ENCODE measurements at places on chromosomes 1 and 21.

DNA sequence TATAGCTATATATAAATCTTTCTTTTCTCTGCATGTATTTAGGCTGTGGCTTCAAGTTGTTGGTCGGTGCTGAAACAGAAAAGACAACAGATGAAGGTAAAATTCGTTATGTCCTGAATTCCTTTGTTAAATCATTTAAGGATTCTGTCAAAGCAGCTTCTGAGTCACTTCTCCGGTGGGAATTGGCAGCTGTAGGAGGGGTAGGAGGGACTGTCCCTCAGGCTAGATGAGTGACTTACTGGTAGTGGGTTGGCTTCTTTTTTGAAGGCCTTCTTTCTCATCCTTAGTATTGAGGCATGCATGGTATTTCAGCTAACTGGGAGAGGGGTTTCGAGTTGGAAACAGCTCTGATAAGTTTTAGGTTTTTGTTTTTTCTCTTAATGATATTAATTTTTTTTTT lies 22.1 kb upstream of the NEXN start:
- DNase-seq, result no peak

- no peak for DNase-seq
These were observed 7.4 kb downstream of the IFFO2 start for GRCh38 chr1:18948913-18949685.

DNA sequence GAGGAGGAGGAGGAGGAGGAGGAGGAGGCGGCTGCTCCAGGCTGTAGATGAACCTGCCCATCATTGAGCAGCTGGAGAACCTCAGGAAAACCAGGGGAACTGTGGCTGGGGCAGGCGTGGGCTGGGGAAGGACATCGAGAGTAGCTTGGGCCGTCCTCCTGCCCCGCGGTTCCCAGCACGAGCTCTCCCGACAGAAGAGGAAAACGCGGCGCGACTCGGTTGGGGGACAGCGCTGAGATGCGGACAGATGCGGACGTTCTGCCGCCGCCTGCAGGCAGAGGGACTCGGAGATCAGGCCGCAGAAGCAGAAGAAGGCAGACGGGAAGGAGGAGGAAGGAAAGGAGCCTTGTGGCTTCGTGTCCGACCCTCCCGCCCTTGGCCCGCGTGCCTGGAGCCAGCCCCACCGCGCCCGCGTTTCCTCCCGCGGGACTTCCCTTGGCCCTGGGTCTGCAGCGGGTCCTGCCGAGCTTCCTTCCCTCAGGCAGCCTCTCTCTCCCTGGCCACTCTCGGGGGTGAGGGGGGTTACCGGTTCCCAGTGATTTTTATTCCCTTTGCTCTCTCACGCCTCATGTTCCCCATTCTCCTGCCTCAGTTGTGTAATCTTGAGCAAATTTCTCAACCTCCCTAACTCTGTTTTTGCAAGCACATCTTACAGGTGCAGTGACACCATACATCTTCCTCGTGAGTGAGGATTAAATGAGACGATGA lies 1.7 kb upstream of the TNFRSF9 start:
- DNase-seq, result no peak

DNA sequence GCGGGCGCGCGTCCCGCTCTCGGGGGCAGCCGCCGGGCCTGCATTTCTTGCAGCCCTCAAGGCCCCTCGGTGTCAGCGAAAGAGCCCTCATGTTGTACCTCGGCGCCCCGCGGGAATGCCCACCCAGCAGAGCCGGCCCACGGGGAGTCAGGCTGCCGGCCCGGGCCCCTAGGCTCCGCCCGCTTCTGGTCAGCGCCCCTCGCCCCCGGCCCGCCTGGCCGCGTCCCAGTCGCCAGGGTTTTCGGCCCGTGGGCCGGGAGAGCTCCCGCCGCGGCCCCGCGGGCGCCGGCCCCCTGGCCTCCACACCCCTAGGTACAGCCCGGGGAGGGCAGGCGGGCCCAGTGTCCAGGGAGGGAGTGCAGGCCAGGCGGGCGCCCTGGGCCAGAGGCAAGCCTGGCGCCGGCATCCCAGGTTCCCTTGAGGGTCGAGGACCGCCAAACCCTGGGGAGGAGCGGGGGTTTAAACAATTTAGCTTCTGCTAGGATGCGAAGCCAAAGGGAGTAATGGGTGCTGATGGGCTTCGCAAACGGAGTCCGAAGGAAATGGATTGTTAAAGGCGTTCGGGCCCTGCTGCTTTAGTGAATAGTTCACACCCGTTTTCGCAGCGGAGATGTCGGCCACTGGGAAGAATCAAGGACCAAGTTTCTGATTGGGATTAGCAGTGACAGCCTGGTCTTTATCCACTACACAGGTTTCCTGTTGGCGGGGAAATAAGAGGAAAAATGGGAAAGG lies 486 bp upstream of the KCNA3 start:
- no peak for DNase-seq

DNA sequence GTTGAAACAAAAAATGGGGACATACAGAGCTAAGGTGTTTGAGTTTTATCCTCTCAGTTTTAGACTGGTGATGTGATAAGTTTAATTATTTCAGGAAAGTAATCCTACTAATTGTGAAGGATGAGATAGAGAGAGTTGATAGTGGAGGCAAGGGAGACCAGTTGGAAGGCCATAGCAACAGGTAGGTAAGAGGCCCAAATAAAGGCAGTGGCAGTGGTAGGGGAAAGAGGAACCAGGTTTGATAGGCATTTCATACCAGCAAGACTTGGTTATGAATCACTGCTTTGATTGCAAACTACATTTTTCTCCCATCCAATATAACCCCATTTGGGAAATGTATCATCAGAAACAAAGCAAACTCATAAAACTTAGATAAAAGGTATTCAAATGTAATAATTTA lies 63.1 kb upstream of the SH3GLB1 start:
- no peak for DNase-seq

DNA sequence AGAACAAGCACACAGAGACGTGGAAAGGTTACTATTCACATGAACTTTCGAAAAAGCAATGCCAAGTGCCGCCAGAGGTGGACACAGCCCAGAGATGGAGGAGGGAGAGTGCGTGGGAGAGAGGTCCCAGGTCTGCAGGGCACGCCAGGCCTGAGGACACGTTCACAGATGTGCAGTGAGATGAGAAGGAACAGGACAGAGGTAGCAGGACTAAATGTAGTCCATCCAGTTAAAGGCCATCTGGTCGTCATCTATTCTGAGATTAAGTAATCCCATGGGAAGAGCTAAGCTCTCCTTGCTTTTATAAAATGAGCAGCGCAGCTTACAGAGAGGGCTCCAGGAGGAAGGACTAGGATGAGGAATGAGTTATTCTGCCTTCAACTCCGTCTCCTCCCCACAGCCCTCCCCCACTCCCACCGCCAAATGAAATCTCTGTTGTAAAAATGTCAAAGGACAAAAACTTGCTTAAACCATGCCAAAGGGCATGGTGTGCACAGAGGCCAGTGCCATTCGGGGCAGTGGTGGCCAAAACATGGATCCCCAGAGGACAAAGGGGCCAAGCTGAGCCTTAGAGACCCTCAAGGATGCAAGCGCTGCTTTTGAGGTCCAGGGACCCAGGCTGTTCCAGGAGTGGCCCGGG lies 85.4 kb upstream of the SLC25A33 start:
- DNase-seq, result no peak

- DNase-seq, result no peak
These were observed 11.3 kb downstream of the COA7 start for GRCh38 chr1:52686830-52687229.

DNA sequence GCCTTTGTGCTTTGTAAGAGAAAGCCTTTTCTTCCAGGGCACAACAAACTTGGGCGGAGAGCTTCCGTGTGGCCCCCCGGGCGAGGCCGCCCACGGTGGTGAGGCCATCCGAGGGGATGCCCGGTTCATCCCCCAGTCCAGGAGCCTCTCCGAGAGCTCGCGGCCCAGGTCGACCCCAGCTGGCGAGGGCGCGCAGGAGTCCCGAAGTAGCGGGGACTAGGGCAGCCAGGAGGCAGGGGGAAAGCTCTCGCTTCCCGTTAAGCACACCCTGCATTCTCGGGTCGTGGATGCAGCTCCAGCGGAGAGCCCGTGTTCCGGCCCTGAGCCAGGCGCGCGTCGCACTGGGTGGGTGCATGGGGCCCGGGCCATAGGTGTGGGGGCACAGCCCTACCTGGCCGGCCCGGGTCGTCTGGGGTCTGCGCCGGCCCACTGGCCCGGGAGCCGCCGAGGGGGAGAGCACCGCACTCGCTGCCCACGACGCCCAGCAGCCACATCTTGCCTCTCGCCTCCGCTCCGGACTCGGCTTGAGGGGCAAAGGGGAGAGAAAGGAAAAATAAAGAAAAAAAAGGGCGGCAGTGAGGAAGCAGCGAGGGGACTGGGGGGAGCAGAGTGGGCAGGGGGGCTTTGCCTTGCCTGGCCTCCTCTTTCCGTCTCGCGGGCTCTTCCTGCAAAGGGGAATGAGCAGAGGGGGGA lies 1.8 kb downstream of the RNF220 start:
- no peak for DNase-seq

DNA sequence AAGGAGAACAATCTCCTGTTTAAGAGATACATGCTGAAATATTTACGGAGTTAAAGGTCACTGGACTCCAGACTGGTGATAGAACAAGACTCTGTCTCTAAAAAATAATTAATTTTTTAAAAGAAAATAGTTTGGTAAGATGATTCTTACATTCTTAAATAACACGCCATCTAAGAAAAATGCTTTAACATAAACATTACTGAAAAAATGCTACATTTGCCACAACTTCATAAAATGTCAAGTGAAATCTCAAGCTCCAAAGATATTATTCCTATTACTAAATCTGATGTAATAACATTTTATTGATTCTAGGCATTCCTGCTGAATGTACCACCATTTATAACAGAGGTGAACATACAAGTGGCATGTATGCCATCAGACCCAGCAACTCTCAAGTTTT lies 4.1 kb downstream of the ANGPTL3 start:
- DNase-seq, result no peak

DNA sequence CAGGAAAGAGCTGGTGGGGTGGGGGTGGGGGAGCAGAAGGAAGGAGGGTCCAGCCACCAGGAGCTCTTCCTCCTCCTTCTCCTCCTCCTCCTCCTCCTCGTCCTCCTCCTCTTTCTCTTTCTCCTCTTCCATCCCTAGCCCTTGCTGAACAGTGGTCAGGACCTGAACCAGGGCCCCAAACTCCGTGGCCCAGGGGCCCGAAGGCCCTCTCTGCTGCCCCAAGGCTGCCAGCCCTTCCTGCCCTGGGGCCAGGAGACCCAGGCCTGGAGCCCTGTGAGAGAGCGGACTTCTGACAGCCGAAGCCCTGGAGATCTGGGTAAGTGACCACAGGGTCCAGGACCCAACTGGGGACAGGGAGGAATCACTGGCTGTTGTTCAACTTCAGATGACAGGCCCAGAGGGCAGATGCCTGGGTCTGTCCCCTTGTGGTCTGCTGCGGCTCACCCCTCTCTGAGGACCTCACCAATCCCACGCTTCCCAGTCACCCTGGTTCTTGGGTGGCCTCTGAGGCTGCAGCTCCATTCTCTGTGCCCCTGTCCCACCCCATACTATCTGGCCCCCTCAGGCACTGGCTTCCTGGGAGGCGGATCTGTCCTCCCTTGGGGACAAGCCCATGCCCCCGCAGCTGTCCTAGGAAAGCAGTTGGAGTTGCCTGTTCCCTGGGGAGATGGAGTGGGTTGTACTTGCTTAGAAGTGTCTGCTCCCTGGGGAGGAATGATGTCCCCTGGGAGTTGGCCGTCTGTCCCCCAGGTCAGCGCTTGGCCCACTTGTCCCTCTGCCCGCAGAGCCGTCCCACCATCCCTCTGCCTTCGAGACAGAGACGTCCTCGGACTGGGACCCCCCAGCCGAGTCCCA lies 51.8 kb downstream of the VWA5B1 start:
- no peak for DNase-seq

DNA sequence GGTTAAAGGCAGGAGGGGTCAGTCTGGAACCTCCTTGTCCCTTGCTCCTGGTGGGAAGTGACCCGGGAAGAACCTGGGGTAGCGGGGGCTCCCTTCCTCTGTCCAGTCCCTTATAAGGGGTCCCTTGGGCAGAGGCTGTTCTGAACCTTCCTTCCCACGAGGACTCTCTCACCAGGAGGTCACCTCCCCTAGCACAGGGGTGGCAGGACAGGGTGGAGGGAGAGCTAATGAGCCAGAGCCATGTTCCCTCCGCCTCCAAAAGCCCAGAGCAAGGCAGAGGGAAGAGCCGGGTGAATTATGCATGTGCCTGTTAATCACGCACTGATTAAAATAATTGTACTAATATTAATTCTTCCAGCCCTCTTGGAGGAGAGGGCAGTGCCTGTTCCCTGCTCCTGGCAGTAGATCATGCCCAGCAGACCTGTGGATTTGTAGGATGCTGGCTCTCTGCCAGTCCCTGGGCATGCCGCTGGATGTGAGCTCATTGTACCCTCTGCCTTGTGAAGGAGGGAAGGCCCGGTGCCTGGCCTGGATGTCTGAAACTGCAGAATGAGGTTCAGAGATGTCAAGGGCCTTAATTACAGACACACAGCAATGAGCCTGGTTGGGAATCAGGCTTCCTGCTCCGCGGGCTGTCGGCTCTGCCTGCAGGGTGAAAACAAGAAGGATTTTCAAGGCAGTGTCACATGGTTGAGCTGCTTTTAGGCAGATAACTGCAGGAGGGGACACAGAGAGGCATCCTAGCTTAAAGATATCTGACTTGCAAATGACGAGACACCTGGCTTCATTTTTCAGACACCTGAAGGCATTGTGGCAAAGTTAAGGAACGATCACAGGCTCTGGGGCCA lies 68.2 kb downstream of the IGSF21 start:
- no peak for DNase-seq

- DNase-seq, result no peak
These were observed 16.6 kb upstream of the GFI1 start for GRCh38 chr1:92503043-92503925.

DNA sequence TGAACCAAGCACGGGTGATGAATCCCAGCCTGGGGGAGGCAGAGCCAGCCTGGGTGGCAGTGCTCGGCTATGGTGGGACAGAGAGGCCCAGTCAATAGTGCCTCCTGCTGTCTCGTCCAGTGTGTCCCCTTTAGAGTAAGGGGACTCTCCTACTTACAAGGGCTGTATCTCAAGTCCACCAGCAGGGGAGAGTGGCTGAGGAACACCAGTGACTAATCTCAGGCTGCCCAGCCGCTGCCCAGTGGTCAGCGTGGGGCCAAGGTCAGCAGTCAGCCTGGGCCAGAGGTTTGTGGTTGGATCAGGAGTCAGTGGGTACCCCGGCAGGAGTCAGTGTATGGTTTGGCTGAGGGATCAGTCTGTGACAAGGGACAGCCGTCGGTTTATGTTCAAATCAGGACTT lies 109.2 kb upstream of the RUNX3 start:
- no peak for DNase-seq

DNA sequence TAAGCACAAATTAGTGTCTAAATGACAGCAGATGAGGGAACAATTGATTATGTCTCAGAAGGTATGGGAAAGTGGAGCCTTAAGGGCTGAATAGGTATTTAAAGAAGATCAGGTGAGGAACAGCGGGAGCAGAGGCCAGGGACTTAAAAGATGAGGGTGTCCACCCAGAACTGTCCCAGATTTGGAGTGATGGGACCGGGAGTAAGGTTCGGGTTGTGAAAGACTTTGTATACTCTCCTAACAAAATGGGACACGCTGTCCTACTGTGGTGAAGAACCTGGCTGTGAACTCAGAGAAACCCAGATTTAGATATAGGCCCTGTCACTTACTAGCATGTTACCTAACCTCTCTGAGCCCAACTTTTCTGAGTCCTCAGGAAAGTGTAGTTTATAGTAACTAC lies 140.6 kb downstream of the C1orf21 start:
- DNase-seq, result no peak

GRCh38 chr1:115977499-115978258 lies 1.4 kb downstream of the SLC22A15 start:
- DNase-seq, result no peak

- peak; percentile 31 for DNase-seq
These were observed 111.8 kb downstream of the PLXNA2 start for GRCh38 chr1:208132287-208132882.

GRCh38 chr1:151574575-151575529 lies 34.7 kb downstream of the TUFT1 start:
- peak; percentile 43 for DNase-seq

- peak; percentile 15 for DNase-seq
These were observed 139.7 kb upstream of the BEND5 start for GRCh38 chr1:48916130-48917069.

Data from HFF-Myc (cell line).